ENCODE measurements at places on chromosomes 7 and 10.

GRCh38 chr7:28411876-28412662, at the start of gene CREB5:
TSS of gene CREB5 (plus strand) at chr7:28412518. CDS start at chr7:28412915, 397 bp downstream.
- DNase-seq: no peak

DNA sequence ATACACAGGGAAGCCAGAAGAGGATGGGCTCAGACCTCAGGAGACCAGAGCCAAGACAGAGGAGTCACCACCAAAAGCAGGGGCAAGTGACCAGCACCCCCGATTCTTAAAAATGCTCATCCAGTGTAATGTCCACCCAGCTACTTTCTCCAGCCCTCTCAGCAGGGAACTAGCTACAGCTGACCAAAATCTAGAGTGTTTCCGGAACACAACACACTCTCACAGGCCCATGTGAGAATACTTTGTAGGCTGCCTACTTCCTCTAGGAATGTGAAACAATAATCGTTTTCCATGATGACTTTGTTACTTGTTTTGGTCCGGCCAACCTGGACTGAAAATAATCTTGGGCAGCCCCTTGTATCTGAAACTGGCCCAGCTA, 14.5 kb downstream of the PSAP start:
- peak; percentile 47 for DNase-seq

DNA sequence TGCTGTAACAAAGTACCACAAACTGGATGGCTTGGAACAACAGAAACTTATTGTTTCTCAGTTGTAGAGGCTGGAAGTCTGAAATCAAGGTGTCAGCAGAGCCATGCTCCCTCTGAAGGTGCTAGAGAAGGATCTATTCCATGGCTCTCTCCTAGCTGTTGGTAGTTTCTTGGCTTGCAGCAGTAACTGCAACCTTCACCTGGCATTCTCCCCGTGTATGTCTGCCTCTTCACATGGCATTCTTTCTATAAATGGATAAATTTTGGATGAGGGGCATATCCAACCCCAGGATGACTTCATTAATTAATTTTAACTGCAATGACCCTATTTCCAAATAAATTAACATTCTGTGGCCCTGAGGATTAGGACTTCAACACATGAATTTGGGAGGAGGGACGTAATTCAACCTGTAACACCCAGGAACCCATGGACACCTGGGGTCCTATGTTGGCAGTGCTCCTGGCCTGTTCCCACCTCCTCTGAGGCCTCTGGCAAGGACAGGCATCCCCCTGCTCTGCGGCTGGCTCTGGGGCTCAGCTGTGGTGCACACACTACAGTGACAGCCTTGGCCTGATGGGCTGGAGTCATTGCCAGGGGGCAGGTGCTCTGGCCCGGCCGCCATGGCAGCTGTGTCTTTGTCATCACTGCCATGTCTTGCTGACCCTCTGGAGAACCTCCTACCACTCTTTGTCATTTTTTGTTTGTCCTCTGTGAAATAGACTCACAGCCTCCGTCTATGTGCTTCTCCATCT, 30.8 kb downstream of the LSMEM1 start:
- DNase-seq: no peak

GRCh38 chr7:94289071-94289470, 105.6 kb upstream of the COL1A2 start:
- DNase-seq: peak; percentile 80

- no peak for DNase-seq
These were observed 70.6 kb downstream of the PTPRE start for GRCh38 chr10:127977357-127978009.

- DNase-seq: no peak
These were observed 99.2 kb downstream of the CPXM2 start for GRCh38 chr10:123792248-123792978.

GRCh38 chr10:57031346-57031745, 670.3 kb upstream of the ZWINT start:
- DNase-seq: no peak

GRCh38 chr7:4734587-4735345, 40.7 kb upstream of the AP5Z1 start:
- no peak for DNase-seq

- DNase-seq: no peak
These were observed 15.7 kb downstream of the SLC13A4 start for GRCh38 chr7:135712182-135712782.

DNA sequence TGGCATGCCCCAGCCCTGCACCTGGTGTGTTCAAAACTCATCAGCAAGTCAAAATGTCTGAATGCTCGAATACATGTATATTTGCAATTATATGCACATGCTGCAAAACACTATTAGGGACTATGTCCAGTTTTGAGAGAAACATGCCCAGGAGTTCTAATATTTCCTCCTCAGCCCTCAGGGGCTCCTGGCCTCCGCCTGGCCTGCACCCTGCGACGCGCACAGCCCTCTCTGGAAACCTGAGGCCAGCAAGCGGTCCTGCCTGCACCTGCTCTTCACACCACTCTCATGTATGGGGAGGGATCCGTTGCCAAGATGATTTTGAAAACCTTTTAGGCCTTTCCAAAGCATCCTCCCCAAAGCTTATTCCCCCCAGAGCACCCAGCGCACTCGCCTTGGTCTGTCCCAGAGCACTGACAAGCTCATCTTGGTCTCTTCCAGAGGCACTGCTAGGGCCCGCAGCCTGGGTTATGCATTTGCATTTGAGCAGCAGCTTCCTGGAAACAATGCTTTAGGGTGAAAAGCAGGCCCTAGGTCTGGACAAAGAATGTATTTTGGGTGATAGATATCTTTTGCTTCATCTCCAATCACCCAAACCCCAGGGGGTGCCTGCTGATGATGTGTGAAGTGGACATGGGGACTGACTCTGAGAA, 22.6 kb upstream of the CNPY1 start:
- DNase-seq: no peak

DNA sequence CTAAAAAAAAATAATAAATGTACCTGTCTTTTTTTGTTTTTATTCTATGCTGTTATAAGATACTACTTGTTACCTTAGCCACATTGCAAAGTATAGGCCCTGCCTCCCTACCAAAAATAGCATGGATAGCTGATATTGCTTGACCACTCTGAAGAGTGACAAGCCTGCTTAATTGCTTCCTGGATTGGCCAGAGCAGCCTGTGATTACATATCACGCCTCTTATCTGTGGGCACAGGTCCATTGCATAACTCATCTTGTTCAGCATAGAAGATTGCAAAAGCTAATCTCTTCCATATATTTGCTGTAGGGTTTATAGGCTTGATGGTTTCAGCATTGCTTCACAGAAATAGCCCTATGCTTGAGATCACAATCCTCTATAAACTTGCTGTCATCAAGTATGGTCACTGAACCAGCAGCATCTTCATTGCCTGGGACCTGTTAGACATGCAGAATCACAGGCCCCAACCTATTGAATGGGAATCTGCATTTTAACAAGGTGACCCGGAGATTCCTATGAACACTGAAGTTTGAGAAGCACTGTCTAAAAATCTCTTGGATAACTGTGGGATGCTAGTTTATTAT, 280.8 kb upstream of the CDC14C start:
- no peak for DNase-seq

DNA sequence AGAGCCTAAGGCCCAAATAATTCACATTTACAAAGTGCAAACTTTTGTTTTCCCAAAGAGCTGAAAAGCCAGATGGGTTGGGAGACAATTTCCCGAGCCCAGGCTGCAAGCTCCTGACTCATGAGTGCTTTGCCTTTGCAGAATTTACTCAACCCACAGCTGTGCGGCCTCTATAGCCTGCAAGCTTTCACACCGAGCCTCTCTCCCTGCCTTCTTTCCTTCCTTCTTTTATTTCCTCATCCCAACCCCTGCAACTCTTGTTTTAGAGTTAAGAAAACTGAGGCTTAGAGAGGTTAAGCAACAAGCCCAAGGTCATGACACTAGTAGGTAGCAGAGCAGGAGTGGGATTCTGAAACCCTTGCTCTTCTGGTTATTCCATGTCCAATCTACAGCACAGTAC, 203.0 kb upstream of the GPR26 start:
- no peak for DNase-seq

DNA sequence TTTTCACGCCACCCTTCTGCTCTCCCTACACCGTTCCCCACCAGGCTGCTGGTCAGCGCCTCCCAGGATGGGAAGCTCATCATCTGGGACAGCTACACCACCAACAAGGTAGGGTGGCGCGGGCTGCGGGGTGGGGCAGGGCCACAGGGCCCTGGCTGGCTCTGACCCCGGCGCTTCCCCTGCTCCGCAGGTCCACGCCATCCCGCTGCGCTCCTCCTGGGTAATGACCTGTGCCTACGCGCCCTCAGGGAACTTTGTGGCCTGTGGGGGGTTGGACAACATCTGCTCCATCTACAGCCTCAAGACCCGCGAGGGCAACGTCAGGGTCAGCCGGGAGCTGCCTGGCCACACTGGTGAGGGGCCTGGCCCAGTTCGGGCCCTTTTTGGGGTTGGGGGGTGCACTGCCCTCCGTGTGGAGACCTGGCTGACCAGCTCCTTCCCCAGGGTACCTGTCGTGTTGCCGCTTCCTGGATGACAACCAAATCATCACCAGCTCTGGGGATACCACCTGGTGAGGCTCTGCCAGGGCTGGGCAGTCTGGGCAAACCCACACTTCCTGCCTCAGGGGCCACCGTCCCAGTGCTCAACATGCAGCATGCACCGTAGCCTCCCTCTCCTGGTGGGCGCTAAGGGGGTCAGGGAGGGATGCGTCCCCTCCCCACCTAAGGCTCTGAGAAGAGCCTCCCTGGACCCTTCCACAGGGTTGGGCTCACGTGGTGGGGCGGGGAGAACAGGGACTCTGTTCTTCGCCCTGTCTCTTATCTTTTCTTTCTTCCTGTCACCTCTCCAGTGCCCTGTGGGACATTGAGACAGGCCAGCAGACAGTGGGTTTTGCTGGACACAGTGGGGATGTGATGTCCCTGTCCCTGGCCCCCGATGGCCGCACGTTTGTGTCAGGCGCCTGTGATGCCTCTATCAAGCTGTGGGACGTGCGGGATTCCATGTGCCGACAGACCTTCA, 4.0 kb downstream of the GNB2 start:
- DNase-seq: no peak

GRCh38 chr7:151411551-151411950, 1.7 kb upstream of the WDR86 start:
- no peak for DNase-seq

DNA sequence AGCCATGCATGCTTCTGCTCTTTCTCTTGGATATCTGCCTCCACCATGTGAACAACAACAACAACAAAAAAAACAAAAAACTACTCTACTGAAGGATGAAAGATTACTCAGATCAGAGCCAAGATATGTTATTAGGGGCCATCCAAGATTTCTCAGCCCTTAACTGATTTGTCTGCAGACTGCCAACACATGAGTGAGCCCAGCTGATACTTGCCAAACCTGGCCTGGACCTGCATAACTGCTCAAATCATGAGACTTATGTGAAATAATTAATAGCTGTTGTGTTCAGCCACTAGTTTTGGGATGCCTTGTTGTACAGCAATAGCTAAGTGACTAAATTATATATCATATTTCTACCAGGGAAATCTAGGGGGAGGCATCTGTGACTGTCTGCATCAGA, 334.5 kb upstream of the SORCS1 start:
- no peak for DNase-seq

GRCh38 chr7:105094966-105095365, 81.0 kb downstream of the KMT2E start:
- no peak for DNase-seq

All from foreskin melanocyte (primary cell).